ENCODE measurements at places on chromosomes 7 and 10.

DNA sequence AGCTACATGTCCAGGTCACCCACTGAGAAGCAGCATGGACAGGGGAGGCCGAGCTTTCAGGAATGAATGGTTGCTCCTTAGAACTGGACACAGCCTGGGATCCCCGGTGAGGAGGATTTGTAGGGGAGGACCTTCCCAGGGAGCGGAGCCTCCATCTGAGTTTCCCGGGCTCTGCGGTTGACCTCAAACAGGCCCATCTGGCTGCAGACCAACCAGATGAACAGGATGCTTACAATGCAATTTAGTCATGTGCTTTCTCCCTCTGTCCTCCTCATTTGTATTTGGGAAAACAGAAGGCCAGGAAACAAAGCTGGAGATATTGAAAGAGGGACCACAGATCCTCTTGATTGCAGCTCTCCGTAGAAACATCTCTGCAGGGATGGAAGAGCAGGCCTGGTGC, 104.8 kb downstream of the EMX2 start:
- no peak for DNase-seq

GRCh38 chr7:157506268-157506667, 169.5 kb downstream of the DNAJB6 start:
- DNase-seq: peak; percentile 53

- DNase-seq: no peak
These were observed 2.4 kb upstream of the ZNF33B start for GRCh38 chr10:42640610-42641229.

DNA sequence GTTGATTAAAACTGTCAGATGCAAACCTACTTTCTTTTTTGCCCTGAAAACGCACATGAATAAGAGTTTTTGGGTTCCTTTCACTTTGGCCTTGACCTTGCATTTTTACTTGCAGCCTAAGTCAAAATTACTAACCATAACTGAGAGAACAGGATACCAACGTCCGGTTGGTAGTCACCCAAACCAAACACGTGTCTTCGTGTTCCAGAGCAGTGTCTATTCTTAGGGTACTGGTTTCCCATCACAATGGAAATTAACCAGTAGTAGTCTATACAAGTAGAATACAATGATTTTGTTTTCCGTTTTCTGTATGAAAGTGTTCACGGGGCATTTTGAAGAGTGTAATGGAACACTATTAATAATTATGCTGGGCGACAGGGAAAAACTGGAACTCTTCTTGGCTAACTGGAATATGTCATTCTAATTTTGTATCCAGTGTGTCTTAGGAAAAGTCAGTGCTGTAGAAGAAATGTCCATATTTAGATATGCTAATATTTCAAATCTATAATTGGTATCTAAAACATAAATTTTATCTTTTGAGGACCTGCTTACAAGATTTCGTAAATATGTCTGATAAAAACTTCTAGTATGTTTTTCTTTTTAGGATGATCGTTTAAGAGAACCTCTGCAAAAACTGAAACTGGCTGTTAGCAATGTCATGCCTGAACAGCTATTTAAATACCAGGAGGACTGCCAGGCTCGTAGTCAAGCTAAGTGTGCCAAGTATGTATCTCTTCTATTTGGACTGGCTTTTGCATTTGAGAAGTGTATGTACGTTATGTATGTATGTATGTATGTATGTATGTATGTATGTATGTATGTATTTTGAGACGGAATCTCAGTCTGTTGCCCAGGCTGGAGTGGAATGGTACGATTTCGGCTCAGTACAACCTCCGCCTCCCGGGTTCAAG, 40.9 kb downstream of the UBN2 start:
- no peak for DNase-seq

GRCh38 chr7:107924841-107925504, 34.0 kb downstream of the DLD start:
- no peak for DNase-seq

DNA sequence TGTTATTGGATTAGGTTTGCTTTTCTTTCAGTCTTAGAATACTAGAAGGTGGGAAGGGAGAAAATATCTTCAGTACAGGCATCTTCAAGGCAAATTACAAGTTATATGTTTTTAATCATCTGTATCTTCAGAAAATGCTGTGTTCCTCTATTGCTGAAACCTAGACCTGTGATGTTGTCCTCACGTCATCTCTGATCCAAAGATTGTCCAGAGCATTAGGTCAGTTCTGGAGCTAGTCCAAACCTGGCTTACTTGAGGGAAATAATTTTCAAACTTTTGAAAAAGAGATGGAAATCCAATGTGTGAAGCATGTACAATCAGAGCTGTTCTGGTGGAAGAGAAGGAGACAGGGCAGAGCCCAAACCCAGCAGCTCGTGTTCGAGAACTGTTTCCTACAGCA, 217.3 kb downstream of the ZEB1 start:
- DNase-seq: no peak

DNA sequence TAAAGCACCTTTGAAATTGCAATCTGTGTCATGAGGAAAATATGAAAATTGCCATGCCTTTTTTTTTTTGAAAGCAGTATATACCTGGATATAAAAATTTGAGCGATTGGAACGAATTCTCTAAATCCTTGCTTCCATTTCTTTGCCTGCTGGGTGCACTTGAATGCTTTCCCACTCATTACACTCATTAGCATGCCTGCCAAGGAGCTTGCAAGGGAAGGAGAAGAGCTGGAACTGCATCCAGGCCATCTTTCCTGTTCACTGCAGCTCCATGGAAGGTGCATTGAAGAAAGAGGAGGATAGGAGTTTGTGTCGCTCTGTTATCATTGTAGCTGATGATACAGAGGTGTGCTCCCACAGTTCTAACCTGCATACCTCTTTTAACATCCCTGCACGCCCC, 102.4 kb upstream of the GJD4 start:
- no peak for DNase-seq

DNA sequence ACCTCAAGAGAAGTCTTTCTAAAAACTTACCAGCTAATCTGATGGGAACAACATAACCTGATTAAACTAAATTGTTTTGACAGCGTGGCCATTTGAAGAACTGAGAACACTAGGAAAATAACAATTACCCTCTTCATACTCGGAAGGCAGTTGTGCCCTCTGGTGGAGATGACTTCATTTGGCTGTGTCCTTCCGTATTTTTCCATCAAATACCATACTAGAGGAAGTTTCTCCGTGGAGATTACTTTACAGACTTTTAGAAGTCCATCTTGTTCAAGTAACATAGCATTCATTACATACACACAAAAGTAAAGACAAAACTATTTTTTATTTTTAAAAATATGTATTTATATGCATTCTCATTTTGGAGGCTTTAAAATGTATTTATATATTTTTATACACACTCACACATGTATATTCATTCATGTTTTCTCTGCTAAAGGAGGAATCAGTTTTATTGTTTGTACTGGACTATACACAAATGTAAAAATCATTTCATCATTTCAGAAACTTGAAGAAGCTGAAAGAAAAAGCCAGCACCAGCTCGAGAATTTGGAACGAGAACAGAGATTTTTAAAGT, 25.2 kb downstream of the SMNDC1 start:
- DNase-seq: peak; percentile 73

DNA sequence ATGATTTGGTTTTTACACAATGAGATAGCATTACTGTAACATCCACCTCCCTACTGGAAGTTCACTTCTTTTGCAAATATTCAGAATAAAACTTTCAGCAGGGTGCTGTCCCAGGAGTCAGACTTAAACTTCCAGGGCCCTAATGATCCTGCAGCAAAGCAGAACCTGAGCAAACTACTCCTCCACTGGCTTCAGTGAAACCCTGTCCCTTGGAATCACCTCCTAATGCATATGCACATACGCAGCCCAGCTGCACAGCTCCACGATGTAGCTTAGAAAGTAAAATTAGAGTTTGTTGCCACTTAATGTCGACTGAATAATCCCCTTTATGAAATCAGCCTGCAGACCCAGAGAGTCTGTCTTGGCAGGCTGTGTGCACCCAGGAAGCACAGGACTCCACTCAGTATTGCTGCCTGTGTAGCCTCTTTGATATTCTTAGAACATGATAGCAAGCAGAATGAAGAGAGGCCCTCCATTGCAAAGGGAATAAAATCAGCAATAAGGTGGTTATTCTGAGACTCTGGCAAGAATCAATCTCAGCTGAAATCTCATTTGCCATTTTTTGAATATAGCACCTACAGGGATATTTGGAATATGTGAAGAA, 1.6 kb downstream of the NPSR1 start:
- DNase-seq: no peak

- DNase-seq: no peak
These were observed 9.9 kb upstream of the CTNNA3 start for GRCh38 chr10:67705921-67706320.

- no peak for DNase-seq
These were observed 46.3 kb downstream of the VPS41 start for GRCh38 chr7:38862666-38863065.

DNA sequence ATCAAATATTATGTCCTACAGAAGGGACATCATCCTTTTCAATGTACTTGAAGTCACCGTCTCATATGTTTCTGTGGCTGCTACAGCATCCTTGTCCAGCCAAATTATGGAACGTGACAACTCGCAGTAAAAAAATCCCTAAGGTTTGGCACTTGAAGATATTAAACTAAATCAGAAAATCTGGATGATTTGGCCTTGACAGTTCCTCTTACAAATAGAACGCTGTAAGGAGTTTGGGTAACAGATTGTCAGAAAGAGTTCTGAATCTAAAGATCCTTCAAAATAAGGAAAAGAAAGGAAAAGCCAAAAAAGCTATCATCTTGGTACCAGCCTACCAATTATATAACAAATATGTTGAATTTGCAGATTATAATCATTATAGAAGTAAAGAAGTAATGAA, 21.0 kb downstream of the XRCC2 start:
- no peak for DNase-seq

DNA sequence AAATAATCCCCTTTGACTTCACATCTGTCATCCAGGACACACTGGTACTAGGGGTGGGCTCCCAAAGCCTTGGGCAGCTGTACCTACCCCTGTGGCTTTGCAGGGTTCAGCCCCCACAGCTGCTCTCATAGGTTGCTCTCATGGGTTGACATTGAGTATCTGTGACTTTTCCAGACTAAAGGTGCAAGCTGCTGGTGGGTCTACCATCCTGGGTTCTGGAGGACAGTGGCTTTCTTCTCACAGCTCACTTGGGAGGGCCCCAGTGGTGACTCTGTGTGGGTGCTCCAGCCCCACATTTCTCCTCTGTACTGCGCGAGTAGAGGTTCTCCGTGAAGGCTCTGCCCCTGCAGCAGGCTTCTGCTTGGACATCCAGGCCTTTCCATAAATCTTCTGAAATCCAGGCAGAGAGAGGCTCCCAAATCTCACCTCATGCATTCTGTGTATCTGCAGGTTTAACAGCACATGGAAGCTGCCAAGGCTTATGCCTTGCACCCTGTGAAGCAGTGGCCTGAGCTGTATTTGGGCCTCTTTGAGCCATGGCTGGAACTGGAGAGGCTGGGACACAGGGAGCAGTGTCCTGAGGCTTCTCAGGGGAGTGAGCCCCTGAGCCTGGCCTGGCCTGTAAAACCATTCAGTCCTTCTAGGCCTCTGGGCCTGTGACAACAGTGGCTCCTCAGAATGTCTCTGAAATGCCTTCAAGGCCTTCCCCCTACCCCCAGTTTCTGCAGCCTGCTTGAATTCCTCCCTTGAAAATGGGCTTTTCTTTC, 52.2 kb downstream of the TRIM24 start:
- DNase-seq: no peak

DNA sequence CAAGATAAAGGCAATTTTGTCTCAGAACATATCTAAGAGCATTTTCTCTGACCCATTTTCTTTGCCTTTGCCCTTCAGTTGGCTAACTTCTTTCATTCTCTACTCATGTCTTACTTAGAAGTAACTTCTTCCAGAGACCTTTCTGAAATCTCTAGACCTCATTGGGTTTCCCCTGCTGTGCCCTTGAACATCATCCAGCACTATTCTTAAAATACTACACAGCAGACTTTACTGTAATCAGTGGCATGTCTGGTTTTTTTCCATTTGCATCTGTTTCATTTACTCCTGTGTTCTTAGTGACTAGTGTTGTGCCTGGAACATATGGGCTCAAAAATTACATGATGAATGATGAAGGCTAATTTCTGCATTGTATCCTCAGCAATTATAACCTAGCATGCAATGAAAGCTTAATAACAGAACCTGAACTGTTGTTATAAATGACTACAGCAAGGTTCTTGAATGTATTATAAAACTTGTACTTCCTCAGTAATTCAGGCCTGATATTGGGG, 301.9 kb downstream of the CDK14 start:
- no peak for DNase-seq

- no peak for DNase-seq
These were observed 68.7 kb downstream of the GNA12 start for GRCh38 chr7:2775376-2775775.

DNA sequence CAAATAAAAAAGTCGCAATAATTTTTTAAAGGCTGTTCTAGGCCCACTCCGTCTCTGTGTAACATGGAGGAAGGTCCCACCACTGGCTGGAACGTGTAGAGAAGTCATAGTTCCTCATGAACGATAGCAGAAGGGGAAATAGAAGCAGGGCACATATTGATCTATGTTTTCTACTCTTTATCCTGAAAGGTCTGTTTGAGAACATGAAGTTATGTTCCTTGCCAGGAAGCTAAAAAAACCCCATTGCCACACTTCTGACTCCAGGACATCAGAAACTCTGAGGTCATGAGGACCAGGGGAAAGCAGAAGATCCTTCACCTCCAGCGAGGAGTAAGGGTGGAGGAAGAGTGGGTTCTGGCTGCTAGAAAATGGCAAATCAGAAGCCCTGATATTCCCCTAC, 10.8 kb downstream of the ANKRD22 start:
- DNase-seq: no peak

DNA sequence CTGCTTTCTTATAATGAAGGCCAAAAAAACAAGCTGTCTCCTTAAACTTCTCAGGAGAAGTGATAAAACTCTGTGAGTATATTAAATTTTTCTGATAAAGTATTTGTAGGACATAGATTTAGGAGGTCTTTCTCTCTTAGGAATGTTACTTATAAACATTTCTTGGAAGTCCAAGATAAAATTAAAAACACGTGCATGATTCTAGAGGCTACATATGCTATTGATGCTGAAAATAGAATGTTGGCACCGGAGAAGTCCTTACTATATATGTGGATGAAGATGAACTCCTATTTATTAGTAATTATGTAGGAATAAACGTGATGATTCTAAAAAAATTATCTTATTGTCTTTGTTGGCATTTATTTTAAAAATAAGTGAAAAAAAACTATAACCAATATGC, 241.3 kb upstream of the LRRTM3 start:
- DNase-seq: no peak

DNA sequence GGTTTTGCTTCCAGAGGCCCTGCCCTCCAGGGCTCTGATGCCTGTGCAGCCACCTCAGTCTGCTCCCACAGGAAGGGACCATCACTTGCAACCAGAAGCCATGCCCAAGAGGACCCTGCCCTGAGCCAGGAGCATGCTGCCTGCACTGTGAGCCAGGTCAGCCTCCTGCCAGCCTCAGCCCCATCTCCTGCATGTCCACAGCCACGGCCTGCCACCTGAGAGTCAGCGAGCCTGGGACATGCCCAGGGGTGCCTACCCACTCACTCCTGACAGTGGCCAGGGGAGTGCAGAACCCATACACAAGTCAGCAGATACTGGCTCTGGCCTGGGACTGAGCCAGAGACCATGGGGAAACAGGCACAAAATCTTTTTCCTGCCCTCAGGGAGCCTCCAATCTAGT, 6.6 kb upstream of the KCP start:
- DNase-seq: peak; percentile 43

Measured in activated effector memory CD4-positive, alpha-beta T cell treated with anti-CD3 and anti-CD28 coated beads, Interleukin-2, amount 50 U/mL, for 16 hours (primary cell).